ENCODE measurements at places on chromosomes 12 and 14.

DNA sequence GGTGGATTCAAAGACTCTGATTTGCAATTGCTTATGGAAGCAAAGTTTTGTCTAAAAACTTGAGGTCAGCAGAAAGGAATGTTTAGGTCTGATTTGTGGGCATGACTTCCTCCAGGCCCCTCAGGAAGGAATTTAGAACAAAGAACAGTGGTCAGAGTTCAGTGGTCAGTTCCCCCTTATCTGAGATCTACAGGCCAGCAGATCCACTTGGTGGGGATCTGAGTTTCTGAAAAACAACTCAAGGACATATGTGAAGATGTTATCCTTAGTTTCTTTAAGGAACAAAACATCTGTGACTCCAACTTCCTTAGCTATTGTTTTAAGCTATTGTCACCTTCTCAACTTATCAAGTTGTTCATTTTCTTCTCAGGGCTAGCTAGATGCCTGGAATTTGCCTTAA is 28.0 kb upstream of the NAA30 start:
- no peak for DNase-seq

DNA sequence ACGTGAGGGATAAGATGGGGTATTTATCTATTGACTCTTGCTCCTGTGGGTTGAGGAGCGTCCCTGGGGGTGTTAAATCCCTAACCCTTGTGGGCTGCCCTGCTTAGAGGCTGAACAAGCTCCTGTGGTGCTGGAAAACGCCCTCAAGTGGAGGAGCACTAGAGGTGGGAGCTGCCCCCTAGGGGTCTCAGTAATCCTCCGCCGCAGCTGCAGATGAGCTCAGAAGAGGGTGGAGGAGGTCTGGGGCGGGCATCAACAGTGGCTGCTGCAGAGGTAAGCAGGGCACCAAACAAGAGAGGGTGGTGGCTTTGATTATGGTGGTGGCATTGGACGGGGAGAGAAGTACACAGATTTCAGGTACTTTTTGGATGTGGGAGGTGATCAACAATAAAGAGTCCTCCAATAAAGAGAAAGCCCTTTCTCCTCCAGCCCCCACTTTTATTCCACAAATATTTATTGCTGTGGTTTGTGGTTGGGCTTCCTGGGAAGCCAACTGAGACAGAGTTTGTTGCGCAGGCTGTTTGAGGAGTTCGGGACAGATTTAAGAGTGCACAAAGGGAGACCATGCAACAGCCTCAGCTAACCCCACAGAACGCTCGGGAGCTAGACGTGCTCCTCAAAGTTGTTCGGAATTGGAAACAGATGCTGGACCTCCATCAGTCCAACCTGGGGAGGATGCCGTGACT is 179.9 kb downstream of the ADCK1 start:
- DNase-seq, result no peak

DNA sequence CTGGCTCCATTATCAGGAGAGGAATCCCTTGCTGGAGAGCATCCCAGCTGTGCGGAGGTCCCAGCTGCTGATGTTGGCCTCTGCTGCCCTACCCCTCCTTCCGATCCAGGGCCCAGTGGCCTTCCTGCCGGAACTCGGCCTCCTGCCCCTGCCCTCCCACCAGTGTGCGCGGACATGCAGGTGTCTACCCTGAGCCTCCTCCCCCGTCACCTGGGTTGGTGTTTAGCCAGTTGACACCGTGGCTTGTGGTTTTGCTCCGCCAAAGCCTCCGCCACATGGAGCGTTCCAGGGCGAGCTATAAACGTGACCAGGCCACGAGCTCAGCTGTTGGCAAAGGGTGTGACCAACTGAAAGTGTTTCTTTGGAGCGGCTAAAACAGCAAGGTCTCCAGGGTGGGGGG is 1104.3 kb downstream of the BCL11B start:
- no peak for DNase-seq

GRCh38 chr12:857611-858010 is 91.9 kb downstream of the RAD52 start:
- DNase-seq, result no peak

GRCh38 chr14:69137843-69138535 is 14.9 kb downstream of the DCAF5 start:
- no peak for DNase-seq

DNA sequence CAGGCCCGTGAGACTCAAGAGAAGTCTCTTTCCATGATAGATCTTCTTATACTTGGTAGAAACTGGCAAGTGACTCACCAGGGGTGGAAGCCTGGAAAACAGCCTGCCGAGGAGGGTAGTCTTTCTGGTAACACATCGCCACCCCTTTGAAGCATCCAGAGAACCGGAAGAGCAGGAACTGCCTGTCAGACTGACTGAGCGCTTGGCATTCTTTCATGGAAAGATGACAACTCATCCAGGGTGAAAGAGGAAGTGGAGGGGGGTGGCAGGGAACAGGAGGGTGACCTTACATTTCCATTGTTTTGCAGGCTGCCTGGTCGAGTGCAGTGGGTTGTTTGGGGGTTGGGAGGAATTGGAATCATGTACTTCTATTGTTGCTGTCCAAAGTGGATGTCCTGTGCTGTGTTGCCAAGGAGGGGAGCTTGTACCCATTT is 34.5 kb downstream of the PRKCH start:
- no peak for DNase-seq

GRCh38 chr12:128959901-128960300 is 106.6 kb downstream of the GLT1D1 start:
- no peak for DNase-seq

- peak; percentile 86 for DNase-seq
Observed at GRCh38 chr14:69152902-69153151, at the start of gene DCAF5. Gene DCAF5 (minus strand): TSS chr14:69153119. CDS start chr14:69152978, 141 bp downstream.

GRCh38 chr14:82872494-82872893 is 1338.8 kb upstream of the SEL1L start:
- DNase-seq, result no peak

DNA sequence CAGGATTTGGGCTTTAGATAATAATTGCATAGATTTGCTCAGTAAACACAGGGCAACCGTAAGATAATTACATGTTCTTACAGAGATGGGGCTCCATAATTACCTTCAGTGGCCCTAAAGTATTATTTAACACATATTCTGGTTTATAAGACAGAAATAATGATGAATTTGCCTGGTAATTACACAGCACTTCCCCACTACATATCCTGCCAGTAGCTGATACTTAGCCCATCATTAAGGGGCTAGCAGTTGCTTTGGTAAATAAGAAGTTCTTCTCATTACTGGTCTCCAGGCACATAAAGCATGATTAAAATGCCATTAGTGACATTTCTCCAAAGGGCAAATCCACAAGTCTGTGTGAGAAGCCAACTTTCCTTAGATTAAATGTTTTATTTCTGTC is 158.7 kb downstream of the NUAK1 start:
- DNase-seq, result no peak

DNA sequence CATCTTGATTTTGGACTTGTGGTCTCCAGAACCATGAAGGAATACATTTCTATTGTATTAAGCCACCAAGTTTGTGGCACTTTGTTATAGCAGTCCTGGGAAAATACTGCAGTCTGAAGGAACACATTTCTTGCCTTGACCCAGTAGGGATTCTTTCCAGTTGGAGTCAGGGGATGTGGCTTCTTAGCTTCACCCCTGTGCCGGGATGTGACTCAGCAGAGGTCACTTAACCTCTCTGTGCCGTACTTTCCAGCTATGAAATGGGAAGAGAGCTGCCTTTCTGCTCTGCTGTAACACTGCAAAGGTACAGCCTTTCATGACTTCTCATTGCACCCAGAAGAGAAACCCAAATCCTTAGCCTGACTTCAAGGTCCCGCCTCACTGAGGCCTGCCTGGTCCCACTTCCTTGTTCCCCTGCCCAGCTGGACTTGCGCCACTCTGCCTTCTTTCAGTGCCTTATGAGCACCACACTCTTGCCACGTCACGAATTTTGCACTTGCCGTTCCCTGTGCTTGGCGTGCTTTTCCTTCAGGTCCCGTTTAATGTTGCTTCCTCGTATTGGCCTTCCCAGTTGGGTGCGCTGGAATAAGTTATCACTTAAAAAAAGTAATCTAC is 24.2 kb downstream of the CHST11 start:
- DNase-seq, result no peak

DNA sequence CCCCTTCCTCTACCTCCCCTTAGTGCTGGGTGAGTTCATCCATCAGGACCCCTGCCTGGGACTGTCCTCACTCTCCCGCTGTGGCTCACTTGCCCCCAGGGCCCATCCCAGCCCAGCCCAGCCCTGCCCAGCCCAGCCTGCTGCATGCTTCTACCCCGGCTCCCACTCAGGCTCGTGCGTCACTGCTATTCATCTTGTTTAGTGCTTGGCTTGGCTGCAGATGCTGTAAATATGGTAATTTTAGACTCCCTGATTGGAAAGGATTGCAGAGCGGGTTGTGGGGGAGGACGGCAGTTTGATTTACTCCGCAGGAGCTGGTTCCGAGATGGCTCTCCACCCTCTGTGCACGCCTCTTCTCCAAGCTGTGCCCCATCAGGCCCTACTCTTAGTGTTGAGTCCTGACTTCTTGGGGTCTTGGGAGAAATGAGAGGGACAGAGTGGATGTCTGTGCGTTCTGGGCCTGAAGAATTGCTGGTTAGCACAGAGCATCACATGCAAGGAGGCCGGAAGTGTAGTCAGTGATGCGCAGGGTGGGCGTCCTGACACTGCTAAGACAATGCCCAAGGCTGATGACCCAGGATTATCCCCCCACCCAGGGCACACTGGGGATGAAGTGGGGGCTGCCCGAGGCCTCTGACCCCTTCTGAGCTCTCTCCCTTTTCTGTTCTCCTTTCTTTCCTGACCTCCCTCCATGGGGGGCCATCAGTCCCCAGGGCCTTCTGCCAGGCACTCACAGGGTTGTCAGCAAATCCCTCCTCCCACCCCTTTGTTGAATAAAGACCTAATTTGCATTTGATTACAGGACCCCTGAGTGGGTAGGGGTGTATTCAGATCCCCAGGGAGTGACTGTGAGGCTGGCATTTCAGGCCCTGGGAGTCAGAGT is 244.4 kb downstream of the ZFP36L1 start:
- DNase-seq, result no peak

GRCh38 chr12:14395074-14395778 is 29.7 kb downstream of the ATF7IP start:
- no peak for DNase-seq

DNA sequence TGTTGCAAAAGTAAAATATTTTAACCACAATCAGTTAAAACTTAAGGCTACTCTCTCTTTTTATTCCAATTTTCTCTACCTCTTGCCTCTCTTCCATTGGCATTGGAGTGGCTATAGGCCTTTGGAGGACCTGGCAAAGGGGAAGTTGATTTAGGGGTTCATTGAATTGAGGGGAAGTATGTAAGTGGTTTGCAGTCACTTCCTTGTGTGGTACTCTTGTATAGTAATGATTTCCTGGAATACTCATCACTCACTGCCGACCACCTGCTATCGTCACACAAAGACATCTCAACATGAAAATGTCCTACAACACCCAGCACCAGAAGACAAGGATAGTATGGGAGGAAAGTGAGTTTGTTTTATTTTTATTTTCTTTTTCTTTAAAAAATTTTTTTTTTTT is 45.7 kb upstream of the CPM start:
- no peak for DNase-seq

- DNase-seq, result no peak
Observed at GRCh38 chr14:53764846-53765245, 191.8 kb downstream of the BMP4 start.

- no peak for DNase-seq
Observed at GRCh38 chr12:2032506-2032905, 20.3 kb upstream of the CACNA1C start.

DNA sequence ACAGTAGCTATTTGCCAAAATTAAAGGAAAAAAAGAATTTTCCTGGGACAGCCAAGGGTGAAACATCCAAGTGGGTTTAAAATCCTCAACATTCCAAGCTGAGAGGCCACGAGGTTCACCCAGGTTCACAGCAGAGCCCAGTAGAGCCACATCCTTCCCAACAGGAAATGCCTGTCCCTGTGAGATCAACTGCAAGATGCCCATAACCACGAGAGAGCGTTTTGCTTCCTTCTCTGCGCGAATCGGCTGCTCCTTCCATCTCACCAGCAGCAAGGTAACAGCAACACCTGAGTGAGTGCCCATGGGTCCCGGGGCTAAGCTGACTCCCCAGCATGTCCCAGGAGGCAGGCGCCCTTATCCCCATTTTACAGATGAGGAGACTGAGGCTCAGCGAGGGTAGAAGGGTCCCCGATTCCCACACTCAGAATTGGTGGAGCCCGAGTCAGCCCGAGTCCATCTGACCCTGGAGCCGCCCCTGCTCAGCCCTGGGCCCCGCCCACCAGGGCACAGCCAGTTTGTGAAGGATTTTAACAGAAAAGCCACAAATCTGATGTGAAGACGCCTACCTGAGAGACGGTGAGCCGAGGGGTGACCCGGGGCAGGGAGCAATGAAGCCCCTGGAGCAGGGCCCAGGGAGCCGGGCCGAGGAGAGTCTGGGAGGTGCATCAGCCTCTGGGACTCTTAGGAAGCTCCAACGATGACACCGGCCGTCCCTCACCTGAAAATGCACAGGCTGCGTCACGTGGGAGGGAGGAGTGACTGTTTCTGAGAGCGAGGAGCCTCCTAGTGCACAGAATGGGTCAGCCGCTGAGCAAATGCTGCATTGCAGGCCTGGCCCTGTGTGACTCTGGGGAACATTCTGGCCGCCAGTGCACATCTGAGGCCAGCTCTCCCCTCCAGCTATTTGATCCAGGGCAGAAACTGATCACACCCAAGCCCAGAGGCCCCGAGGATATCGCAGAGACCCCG is 236.9 kb upstream of the SFSWAP start:
- no peak for DNase-seq

DNA sequence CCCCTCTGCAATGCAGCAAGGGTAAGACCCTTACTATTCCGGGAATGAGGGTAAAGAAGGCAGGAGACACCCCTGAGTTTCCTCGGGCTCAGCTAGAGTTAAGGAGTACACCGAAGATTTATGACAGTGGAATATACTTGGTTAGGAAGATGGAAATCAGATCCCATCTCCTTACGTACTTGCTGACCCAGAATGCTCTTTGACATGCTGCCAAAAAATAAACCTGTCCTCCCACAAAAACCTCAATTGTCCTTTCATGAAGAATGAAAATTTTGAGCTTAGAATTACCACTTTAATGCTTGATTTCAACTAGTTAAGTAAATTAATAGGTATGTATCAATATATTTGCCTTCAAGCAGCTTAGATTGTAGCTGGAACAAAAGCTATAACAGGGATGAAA is 99.5 kb downstream of the PRIMA1 start:
- no peak for DNase-seq

GRCh38 chr12:7113389-7113871 is 4.4 kb upstream of the C1RL start:
- DNase-seq, result peak; percentile 39

DNA sequence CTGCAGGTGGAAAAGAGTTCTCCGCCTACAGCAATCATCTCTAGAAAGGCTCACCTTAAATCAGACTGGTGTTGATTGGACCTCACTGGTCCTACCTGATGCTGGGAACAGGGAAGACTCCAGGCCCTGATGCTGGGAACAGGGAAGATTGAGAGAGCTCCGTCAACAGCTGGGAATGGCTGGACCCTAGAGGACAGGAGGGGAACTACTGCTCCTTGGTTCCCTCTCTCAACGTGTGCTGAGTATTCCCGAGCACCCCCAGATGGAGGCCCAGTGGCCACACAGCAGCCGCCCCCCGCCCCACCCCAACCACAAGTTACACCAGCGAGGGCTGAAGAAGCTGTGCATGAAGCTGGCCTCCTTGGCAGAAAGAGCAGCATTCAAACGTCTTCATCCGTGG is 240.3 kb downstream of the SLC15A4 start:
- no peak for DNase-seq

GRCh38 chr14:95355422-95355821 is 35.7 kb upstream of the CLMN start:
- no peak for DNase-seq

- no peak for DNase-seq
Observed at GRCh38 chr12:130486891-130487416, 149.3 kb downstream of the PIWIL1 start.
